ENCODE measurements at places on chromosomes 1 and 21. TPM values are rescaled to one million over a fixed set of nuclear protein-coding genes. Genes with fewer than 3 reads are reported as not detected.

SH3D21 gene
- 4.0 TPM for total RNA-seq

NLRP3 gene
- 1.0 TPM for total RNA-seq

NUDT4B gene
- total RNA-seq = 46.7 TPM

LDLRAD1 gene
- not detected for total RNA-seq

OR2L8 gene
- not detected for total RNA-seq

ASTN1 gene
- total RNA-seq = not detected

SUSD4 gene
- total RNA-seq = not detected

OR2T35 gene
- total RNA-seq = not detected

FAM89A gene
- 86.2 TPM for total RNA-seq

MYBPH gene
- total RNA-seq = not detected

LCE1C gene
- total RNA-seq = not detected
